ENCODE measurements at places on chromosomes 2 and 18.

DNA sequence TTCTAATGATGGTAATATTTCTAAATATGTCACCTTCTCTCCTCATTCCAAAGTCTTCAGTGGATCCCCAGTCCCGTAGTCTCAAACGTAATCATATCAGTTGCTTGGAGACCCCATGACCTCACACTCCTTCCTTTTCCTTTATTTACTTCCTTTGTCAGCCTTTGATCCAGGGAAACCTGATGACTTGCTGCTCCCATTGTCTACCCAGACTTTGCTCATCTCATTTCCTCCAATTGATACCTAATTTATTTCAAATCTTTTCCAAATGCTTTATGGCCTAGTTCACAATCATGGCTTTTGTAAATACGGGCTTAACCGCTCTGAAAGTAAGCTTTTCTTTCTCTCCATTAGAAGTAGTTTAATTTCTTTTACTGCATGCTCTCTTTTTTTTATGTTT lies 402.4 kb upstream of the CYRIA start:
- DNase-seq = no peak

DNA sequence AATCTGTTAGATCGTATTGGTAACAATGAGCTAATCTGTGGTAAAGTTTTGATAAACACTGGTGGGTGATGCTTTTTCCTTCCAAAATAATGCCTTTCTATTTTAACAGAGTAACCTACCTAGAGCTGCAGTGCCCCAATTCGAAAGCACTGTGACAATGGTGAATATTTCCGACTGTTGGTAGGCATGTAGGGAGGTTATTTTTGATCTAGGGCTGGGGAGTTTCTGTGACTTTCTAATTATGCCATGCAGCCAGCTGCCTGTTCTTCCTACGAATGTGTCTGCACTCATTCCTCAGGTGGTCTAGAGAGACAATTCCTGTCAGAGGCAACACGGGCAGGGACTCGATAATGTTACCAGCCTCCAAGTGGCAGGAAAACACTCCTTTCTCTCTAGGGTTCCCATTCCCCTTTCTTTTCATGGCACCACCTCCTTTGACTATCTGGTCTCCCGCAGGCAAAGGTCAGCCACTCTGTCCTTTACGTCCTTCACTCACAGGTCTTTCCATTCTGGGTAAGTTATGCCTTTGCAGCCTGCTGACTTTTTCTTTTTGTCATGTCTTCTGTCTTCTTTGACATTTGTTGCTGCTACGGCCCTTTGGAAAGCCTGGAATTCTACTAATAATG lies 167.2 kb upstream of the MGAT5 start:
- no peak for DNase-seq

- no peak for DNase-seq
Measured at GRCh38 chr2:119419065-119419464, 12.6 kb upstream of the TMEM37 start.

DNA sequence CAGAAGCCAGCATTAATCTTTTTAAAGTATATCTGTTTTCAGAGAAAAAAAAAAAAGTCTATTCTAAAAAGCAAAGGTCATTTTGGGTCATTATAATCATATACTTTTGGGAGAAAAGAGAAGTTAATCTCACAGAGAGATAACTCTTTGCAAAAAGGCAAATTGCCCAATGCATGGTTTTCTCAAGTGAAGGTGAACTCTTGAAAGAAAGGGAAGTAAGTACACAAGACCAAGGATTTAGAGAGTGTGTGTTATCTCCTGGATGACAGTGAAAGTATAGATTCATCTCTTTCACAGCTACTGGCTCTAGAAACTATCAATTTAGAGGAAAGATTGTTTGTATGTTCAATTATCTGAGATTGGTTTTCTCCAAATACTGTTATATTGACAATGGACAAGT lies 151.4 kb downstream of the CD8B2 start:
- no peak for DNase-seq

GRCh38 chr2:130336877-130337734 lies 5.6 kb upstream of the IMP4 start:
- peak; percentile 38 for DNase-seq

- DNase-seq = no peak
Measured at GRCh38 chr2:135198481-135198880, 146.4 kb downstream of the RAB3GAP1 start.

GRCh38 chr2:174673440-174673839 lies 75.8 kb upstream of the WIPF1 start:
- no peak for DNase-seq

GRCh38 chr2:73386342-73386868 lies 769 bp downstream of the ALMS1 start:
- DNase-seq = no peak

DNA sequence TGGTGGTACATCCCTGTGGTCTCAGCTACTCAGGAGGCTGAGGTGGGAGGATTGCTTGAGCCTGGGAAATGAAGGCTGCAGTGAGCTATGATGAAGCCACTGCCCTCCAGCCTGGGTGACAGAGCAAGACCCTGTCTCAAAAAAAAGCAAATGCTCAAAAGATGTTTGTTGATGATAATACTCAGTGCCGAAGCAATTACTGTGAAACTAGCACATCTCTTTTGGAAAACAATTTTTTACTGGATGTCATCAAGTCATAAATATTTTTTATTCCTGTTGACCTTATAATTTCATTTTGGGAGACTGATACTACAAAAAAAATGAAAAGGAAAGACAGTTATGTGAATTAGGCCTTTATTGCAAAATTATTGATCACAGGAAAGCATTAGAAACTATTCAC lies 34.5 kb upstream of the FHOD3 start:
- no peak for DNase-seq

DNA sequence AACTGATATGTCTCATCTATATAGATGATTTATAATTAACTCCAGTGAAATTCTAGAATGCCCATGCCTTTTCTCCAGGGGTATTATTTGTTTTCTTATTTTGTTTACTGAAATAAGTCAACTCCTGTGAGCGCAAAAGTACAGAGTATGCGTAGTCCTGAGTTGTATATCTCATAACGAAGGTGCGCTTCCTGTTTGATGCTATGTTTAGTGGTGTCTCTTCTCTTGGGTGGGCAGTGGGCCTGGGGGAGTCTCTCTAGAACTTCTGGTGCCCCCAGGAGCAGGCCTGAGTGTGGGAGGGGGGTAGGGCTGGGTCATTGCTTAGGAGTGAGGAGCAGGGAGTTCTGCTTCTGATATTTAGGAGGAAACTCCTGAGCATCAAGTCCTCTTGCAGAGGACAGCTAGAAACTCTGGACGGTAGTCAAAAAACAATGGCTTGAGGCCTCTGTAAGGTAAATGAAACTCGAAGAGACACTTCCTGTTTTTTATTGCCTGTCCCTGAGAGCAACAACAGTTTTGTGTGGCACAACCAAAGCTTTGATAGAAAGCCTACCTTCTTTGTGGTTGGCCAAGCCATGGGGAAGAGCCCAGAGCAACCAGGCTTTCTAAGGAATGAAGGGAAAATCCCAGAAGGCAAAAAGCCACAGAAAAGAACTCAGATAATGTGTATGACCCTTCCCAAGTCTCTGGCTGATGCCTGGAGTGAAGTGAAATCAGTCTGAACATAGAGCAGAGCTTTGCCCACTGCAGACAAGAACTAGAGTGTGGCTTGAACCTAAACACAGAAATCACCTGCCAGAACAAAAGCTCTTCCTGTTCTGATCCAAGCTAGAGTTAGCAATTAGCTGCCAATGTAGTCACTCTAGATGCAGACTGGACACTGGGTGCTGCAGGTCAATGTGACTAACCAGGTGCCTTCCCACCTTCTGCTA lies 8.5 kb upstream of the SP140L start:
- no peak for DNase-seq

GRCh38 chr2:96256611-96257113 lies 9.1 kb downstream of the TMEM127 start:
- no peak for DNase-seq

DNA sequence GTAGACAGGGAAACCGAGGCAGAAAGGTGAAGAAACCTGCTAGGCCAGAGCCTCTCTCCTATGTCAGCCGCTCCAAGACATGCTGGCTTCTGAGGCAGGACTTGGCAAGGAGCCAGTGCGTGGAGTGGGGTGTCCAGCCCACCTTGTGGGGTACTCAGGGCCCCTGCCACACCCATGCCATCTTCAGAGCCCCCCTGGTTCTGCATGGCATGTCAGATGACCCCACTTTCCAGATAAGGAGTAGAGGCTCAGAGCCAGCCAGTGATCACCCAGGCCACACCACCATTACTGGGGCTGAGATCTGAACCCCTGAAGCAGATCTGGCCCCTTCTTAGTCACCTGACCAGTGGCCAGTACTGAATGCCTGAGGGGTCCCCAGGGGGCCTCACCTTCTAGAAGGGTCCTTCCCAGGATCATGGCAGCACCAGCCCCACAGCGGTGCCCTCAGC lies 14.7 kb downstream of the CROCC2 start:
- DNase-seq = no peak

DNA sequence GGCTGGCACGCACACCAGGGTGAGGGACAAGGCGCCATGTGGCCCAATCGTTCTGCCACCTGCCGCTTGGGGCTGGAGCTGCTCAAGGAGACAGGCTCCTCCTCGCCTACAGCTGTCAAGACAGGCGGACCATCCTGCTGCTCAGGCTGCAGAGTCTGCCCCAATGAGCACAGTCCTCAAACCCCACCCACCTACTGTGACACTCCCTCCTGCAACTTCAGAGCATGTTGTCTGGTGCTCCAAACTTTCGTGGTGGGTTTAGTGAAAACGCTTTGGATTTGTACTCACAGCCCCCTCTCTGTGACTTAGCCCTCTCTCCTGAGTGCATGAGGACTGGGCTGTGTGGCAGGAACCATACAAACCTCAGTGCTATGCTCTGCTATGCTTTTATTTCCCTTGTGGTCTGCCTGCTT lies 23.2 kb upstream of the SLC35F6 start:
- peak; percentile 4 for DNase-seq

- no peak for DNase-seq
Measured at GRCh38 chr2:20491739-20492531, 45.1 kb downstream of the RHOB start.

- DNase-seq = no peak
Measured at GRCh38 chr2:204827701-204828590, 282.7 kb downstream of the PARD3B start.

DNA sequence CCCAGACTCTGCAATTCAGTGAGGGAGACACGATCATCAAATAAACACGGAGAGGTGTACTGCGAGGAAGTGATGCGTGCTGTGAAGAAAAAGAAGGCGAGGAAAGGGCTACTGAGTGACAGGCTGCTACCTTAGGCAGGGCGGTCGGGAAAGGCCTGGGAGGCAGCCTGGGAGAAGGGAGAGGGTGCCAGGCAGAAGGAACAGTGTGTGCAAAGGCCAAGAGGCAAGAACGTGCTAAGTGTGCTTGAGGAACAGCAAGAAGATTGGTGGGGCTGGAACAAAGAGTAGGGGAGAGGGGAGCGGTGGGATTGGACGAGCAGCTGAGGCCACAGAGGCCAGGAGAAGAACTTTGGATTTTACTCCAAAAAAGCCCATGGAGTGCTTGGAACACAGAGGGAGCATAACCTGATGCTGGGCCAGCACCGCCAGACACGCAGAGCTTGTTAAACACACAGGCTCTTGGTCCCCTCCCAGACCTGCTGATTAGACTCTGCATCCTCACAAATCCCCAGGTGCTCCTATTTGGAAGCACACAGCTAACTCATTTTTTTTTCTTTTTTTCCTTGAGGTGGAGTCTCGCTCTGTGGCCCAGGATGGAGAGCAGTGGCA lies 30.4 kb downstream of the SERTAD2 start:
- DNase-seq = no peak

GRCh38 chr2:191976436-191976835 lies 129.5 kb upstream of the CAVIN2 start:
- no peak for DNase-seq

- no peak for DNase-seq
Measured at GRCh38 chr2:29482867-29483266, 367.7 kb downstream of the CLIP4 start.

DNA sequence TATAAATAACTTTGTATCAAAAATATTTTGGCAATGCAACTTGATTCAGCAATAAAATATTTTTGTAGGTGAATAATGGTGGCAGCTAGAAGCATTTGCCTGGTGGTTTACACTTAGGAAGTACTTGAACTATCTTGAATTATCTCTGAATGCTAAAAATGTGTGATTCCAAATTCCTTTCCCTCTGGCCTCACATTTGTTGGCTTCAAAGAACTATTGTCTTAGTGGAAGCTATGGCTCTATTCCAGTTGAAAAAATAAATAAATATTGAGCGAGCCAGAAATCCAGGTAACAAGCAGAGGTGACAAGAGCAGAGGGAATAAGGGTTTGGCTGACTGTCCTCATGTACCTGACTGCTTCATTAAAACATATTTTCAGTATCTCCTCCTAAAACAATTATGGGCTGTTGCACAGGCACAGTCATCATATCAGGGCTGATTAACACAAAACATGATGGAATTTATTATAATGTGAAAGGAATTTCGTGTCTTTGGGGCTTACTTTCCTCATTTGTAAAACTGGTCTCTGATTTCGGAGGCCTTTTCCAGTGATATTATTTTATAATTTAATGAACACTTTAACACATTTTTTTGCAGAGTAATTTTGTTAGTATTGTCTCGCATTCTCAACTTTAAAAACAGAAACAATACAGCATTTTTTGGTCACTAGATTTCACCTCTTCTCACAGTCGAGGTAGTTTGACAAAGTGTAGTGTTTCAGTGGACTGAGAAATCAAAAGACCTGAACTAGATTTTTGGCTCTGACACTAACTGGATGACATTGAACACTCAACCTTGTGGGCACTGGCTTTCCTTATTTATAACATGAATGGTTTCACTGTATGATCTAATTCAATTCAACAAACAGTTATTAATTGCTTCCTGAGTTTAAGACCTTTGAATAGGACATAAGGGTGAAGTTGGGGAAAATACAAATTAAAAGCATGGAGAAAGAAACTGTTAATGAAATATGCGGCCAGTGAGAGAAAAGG lies 7.8 kb upstream of the CAVIN2 start:
- DNase-seq = no peak

DNA sequence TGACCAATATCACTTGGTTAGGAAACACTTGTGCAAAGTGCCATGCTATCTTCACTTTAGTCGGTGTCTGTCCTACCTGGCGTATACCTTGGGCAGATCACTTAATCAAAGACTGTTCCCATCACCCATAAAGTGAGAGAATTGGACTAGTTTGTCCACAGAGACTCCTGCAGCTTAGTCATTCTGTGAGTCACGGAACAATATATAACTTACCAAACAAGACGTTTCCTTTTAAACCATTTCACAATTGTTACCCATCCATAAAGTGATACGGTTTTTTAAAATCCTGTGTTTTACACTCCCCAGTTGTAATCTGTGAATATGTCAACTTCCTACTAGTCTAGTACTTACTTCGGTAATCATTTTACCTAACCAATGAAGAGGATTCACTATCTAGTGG lies 499.3 kb upstream of the SMIM21 start:
- no peak for DNase-seq

DNA sequence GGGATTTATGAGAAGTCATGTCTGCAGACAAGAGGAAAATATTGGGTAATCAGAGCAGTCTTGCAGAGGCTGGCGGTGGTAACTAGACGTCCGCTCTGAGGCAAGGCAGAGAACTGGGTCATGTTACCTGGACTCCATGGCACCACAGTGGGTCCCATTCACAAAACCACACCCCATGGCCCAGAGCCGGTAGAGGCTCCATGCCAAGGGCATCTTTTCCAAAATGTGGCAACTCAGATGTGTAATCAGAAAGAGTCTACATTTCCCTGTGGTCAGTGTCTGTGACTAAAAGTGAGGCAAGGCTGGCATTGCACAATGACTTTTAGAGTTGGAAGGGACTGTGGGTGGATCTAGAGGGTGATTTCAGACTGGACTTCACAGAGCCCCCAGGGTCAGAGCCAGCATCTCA lies 113.1 kb downstream of the MREG start:
- DNase-seq = no peak

- no peak for DNase-seq
Measured at GRCh38 chr18:39345321-39345720, 1779.7 kb upstream of the CELF4 start.

GRCh38 chr2:24307961-24308360 lies 52.4 kb downstream of the ITSN2 start:
- DNase-seq = no peak

All from CD4-positive, alpha-beta T cell treated with Interleukin-6 for 4 hours (primary cell).